ENCODE measurements at places on chromosomes 12 and 14.

DNA sequence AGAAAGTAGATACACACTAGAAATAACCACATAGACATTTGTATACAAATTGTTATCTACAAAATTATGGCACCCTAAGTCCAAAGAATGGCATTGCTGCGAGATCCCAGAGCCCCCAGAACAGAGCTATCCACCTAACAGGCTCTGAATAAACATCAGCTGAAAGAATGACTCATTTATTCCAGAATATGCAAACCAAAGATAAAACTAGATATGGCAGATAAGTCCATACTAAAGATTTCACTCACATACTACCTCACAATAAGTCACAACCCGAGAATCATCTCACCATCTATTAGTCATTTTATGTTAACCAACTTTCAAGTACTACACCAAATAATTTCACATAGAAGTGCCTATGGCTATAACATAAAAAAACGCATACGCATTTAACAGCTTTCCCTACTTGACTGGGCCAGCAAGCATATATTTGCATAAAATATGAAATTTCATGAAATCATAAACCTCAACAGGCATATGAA is 5.6 kb downstream of the CNIH1 start:
- DNase-seq = no peak

GRCh38 chr12:62737615-62738014 is 197.3 kb downstream of the PPM1H start:
- no peak for DNase-seq

DNA sequence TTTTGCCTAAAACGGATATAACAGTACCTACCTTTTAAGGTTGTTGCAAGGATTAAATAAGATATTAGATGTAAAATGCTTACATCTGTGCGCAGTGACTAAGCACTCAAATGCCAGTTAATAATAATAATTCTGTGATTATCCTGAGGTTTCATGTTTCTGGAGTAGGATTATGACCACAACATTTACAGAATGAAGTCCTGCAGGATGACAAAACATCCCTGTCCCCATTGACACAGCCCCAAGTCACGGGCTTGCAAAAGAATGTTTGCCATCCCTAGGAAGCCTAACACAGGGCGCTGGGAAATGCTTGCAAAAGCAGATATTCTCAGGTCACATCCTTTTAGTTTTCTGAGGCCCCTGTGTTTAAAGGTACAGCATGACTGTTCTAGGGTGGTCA is 20.1 kb downstream of the SUSD6 start:
- DNase-seq = no peak

DNA sequence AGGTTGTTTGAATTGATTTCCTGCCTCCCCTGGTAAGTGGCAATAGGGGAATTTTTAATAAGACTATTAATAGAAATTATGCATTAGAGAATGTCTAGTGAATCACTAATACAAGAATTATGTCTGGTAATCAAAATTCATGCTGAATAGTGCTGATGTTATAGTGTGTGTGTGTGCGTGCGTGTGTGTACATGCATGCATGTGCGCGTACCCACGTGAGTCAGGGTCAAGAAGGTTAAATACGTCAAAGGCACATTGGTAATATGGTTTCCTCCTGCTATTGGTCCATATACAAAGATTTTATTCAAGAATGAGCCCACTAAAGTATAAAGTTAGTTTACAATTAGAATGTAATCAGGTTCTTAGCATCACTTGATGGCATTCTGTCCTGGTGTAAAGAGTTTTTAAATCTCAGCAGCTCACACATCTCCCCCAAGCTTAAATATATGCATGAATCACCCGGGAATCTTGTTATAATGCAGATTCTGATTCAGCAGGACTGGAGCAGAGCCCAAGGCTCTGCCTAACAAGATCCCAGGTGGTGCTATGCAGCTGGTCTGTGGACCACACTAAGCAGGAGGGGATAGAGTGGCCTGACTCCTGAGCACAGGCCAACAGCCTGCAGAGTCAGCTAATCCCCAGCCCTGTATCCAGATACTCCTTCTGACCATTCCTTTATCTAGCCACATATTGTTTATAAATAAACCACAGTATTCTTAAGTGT is 43.9 kb downstream of the TTC9 start:
- DNase-seq = peak; percentile 70

- no peak for DNase-seq
Measured at GRCh38 chr12:117561990-117562389, 200.6 kb upstream of the NOS1 start.

DNA sequence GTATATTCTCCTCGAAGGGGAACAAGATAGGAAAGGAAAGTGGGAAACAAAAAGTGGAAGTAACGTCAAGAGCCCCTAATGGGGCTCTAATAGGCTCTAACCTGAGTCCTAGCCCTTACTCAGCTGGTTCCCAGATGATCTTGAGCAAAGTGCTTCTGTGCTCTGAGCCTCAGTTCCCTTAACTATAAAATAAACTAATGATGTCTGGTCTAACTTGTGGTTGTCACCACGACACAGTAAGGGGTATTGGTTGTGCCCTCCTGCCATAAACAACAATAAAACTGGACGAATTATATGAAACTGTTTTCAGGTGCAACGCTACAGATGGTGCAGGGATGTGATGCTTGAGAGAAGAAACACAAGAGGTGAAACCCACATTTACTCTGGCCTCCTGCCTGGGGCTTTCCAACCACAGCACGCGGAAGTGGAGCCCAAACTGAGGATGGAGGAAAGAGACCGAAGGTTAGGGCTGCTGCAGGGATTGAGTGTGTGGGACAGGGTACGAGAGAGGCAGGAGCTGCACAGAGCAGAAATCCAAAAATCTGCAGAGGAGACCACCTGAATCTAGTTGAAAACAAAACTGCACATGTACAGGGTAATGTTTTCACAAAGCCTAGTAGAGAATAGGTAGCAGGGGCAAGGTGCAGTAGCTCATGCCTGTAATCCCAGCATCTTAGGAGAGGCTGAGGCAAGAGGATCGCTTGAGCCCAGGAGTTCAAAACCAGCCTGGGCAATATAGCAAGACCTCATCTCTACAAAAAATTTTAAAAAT is 45.6 kb upstream of the BCL2L14 start:
- DNase-seq = no peak

- DNase-seq = no peak
Measured at GRCh38 chr12:19075711-19076340, 53.7 kb upstream of the PLEKHA5 start.

DNA sequence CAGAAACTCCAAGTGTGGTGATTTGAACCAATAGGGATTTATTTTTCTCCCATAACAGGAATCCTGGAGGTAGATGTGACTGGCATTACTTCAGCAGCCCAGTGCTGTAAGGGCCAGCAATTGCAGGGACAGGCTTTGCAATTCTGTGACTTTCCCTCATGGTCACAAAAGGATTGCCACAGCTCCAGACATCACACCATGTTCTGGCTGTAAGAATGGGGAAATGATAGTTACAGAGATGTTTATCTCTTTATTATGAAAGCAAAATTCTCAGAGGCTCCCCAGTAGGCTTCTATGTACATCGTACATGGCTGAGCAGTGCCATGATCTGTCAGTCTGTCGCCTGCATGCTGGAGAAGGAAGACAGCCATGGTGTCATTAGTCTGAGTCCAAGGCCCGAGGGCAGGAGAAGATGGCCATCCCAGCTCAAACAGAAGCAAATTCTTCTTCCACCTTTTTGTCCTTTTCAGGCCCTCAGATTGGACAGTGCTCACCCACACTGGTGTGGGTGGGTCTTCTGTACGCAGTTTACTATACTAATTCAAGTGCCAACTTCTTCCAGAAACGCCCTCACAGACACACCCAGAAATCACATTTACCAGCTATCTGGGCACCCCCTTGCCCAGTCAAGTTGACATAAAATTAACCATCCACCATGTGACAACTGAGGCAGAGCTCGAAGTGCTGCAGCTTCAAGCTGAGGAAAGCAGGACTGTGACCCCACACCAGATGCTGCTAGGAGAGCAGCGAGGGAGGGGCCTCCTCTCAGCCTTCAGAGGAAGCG is 17.2 kb downstream of the ZBTB42 start:
- DNase-seq = no peak

- no peak for DNase-seq
Measured at GRCh38 chr14:98953551-98954348, 318.2 kb downstream of the BCL11B start.

DNA sequence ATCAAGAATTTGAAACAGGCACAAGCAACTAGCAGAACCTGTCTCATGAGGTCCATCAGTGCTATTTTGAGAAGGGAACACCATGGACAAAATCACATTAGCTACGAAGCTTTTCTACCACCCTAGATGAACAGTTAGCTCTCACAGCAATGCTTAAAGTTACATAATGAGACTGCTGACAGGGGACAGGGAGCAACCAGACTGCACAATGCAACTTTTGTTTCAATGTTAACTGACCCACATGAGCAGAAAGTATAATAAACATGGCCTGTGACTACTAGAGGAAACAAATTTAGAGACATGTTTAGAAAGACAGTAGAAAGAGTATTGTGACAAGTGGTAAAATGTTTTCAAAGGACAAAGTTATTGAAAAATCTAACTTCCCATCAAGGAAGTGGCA is 282.8 kb downstream of the CEP128 start:
- DNase-seq = peak; percentile 11

- DNase-seq = no peak
Measured at GRCh38 chr12:114579389-114579788, 104.6 kb downstream of the TBX3 start.

GRCh38 chr14:74948228-74949175 is 6.9 kb downstream of the PGF start:
- no peak for DNase-seq

DNA sequence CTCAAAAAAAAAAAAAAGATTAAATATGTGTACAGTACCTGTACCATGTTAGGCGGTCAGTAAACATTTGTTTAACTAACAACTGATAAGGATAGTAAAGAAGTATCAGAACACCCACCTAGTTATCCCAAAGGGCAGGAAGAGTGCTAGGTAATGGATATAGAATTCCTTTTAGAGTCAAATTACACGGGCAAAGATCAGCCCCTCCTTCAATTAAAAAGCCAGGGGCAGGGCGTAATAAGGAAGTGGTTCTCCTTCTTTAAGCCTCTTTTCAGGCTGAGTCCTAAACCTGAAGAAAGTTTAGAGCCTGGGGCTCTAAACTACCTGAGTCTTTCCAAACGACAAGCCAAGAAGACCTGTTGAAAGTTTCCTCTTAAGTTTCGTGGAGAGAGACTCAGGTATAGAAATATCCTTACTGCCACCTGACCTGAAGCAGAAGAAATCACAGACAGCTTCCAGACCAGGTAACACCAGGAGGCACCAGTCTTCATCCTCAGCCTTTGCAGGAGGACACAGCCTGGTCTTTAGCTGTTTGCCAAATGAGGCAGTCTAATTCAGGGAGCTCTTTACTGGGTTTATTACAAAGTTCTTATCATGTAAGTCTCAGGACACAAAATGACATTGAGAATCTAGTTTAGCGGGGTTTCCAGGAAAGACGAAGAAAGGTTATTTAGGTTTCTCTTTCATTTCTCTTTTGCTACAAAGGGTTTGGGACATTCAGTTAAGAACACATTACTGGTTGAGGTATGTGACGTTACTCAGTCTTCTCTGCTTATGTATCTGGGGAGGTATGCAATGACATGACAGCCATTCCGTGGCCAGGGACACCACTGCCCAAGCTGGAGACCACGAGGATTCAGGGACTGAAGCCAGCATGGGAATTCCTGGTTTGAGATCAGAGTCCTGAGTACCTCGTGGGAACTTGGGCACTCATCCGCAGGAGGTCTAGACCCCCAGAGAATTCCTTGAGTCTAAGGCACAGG is at the start of gene BCL2L14:
BCL2L14 (plus strand) TSS at position 266 of the 983 bp plus-strand sequence. CDS start 8,367 bp downstream, outside the sequence.
- peak; percentile 36 for DNase-seq

GRCh38 chr12:123395236-123395635 is 11.3 kb downstream of the KMT5A start:
- DNase-seq = no peak

DNA sequence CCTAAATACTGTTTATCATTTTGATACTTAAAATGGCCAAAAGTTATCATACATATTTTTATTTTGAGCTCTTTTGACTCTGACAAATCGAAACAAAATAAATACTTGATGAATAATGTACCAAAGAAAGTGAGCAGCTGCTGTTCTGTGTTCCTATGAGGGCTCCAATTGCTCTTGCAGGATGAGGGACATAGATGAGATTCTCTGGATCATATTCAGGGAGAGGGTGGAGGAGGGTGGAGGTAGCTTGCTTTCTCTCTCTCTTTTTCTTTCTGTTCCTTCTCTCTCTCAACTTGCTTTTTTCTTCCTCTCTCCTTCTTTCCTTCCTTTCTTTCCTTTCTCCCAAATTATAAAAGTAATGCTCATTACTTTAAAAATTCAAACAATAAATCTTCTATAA is 8.9 kb upstream of the MYH7 start:
- DNase-seq = peak; percentile 88

DNA sequence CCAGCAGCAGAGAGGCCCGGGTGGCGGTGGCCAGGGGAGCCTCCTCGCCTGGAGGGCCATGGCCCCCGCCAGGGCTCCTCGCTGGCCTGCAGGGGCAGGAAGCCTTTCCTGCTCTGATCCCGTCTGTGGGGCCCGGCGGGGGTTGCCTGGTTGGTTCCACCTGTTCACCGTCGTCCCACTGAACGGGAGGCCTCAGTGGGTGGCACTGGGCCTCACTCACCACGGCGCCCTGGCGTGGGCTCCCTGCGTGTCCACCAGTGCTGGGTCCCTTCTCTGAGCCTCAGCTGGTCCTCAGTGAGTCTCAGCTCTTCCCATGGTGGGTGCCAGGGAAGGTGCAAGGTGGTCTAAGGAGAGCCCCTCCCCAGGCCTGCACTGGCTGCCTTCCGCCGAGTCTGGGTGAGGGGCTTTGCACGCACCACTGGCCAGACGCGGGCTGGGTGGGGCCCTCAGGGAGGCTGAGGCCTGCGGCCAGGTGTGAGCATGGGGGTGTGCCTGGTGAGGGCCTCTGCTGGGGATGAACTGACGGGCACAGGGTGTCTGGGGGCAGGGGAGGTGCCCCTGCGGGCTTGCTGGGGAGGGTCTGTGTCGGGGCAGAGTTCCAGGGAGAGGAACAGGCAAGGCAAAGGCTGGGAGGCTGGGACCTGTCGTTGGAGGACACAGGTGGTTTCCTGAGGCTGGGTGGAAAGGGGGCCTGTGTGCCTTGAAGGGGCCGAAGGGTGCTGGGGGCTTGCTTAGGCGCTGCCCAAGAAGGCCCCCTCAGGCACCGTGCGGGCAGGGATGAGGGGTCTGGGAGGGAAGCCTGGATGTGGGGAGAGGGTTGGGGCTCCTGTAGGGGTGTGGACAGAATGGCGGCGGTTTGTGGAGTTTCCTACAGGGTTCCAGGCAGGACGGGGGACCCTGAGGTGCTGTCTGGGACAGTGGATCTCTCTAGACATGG is 339.8 kb downstream of the TMEM121 start:
- no peak for DNase-seq

DNA sequence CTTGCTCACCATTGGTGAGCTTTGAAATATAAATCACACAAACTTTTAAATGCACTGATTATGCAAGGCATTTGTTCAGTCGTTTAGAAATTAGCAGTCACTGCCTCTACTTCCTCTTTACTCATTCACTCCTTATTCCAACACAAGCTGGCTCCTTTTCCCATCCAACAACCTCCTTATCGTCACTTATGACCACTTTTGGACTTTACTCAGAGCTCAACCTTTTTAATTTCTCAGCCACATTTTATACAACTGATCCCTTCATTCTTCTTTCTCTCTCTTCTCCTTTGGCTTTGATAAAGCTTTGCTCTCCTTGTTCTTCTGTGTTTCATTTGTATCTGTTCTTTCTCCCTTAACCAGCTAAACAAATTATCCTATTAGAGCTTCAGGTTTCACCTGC is 126.4 kb upstream of the PLEKHA5 start:
- DNase-seq = no peak

Data from myocyte (in vitro differentiated cells).